ENCODE measurements at places on chromosomes 5 and 9.

DNA sequence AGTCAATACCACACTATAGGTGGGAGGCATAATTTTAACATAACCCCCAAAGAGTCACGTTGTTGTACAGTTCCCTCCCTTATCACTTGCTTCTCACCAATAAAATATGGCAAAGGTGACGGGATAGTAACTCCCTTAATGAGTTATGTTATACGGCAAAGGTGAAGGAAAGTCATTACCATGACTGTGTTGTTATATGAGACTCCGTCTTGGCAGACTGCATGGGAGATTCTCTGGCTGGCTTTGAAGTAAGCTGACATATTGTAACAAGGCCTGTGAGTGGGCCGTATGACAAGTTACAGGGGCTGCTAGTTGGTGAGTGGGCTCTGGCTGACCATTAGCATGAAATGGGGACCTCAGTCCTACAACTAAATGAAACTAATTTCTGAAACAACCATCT, 366.4 kb upstream of the FTMT start:
- no peak for DNase-seq

GRCh38 chr5:79031485-79031867, 38.0 kb downstream of the DMGDH start:
- no peak for DNase-seq

DNA sequence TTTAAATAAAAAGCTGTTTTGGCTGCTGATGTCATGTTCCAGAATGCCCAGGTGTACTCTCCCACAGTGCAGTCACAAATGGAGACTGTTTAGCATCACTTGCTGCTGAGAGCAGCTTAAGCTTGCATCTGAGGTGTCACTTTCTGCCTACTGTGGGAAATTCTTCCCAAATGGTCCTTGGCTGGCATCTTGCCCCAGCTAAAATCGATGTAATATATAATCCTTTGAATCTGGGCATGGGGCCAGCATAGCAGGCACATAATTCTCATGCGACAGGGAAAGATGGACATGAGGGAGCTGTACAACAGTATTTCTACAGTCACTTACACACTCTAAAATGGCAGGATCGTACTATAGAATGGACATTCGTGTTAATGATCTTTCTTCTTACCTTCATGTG, 144.3 kb downstream of the MACIR start:
- DNase-seq, result no peak

GRCh38 chr5:132895719-132896305, 22.3 kb downstream of the LEAP2 start:
- DNase-seq, result no peak

GRCh38 chr5:181190711-181191525, 14.1 kb downstream of the TRIM7 start:
- peak; percentile 28 for DNase-seq

- DNase-seq, result no peak
Observed at GRCh38 chr9:37575511-37575914, 667 bp downstream of the FBXO10 start.

DNA sequence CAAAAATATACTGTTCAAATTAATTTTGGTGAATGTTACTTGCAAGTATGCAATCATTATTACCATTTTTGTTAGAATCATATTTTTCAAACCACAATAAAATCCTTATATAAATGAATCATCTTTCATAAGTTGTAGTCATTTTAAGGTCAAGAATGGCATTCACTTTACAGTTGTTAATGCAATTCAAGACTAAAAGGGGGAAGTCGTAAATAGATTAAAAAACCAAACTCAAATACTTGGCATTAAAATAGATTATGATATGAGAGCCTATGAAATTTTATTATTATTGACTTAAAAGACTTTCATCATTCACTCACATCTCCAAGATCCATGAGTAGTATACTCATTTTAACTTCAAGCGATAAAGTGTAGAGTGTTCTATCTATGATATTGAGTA, 11.6 kb downstream of the CDH9 start:
- DNase-seq, result peak; percentile 16

GRCh38 chr5:8241558-8241957, 372.6 kb downstream of the MTRR start:
- DNase-seq, result no peak

DNA sequence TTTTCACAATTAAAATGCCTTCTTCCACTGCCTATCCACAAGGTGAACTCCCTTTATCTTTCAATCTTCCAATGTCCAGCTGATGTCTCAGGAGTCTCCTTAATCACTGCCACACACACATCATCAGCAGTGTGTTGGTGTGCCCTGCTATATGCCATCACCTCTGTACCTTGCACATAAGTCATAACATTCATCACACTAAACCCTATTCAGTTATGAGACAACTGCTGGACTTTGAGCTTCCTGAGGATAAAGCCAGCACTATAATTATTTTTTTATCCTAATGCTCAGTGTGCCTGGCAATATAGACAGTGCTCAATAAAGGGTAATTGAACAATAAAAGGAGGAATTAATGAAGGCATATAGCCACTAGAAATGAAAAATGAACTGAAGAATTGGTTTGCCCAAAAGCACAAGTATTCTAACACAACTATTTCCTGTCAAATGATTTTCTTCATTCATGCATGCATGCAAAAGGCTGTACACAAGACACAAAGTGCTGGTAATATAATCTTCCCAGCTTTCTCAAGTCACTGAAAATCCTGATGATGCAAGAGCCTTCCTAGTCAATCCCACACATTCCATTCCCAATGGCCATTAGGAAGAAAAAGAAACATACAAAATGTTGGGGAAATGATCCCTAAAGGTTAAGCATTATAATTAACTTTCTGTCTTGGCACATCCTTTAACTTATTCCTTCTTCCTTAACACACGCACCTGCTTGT, 32.4 kb downstream of the LPAR1 start:
- DNase-seq, result peak; percentile 48

- no peak for DNase-seq
Observed at GRCh38 chr5:102294886-102295395, 1.1 kb downstream of the SLCO4C1 start.

DNA sequence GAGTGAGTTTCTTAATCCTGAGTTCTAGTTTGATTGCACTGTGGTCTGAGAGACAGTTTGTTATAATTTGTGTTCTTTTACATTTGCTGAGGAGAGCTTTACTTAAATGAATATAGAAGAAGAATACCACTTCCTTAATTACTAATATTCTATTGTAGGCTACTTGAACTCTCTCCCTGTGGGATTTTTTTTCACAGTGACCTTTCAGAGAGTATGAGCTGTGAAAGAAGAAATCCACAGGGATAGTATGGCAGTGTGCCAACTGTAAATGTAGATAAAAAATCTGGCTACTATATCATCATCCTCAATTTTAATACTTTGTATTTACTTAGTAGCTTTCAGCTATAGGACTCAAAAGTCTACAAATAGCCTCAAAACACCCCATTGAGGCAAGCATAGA, 67.3 kb downstream of the COMMD10 start:
- peak; percentile 8 for DNase-seq

DNA sequence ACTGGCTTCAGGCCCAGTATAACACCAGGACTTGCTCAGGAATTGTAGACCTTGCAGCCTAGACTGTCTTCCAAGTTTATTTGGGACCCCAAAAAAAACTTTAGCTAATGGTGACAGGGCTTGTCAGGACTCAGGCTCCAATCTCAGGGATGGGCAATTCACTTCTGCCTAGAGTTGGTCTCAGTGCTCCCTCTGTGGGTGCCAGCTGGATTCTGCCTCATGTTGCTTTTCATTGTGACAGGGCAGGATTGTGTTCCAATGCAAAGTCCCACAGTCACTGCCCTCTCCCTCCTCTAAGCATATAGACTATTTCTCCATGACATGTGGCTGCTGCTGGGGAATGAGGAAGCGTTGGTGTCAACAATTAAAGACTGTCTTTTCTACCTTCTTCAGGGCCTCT, 174.7 kb downstream of the CYLC2 start:
- no peak for DNase-seq

DNA sequence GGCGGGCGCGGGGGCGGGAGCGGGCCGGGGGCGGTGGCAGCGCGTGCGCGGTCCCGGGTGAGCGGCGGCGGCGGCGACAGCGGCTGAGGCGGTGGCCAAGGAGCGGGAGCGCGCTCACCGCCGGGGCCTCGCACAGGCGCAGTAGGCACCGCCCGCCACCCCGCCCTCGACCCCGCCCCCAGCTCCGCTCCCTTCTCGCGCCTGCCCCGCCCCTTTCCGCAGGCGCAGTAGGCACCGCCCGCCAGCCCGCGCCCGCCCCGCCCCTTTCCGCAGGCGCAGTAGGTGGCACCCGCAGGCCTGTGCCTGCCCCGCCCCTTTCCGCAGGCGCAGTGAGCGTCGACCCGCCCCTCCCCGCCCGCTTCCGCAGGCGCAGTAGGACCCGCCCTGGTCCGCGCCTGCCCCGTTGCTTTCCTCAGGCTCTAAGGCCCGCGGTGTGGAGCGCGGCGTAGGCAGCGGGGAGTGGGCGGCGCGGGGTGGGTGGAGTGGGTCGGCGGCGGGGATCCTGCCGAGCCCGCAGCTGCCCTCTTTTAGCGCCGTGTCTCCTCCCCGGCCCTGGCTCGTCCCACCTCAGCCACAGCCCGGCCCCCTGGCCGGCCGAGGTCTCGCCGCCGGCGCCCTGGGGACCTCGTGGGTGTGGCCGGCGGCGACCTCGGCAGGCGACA, at the start of gene CAMSAP1:
Gene CAMSAP1, minus strand, starts transcription at position 116 of the 662 bp plus-strand sequence. CDS start 387 bp downstream, outside the sequence.
- peak; percentile 94 for DNase-seq

GRCh38 chr9:75471549-75472114, 383.3 kb downstream of the OSTF1 start:
- DNase-seq, result no peak

DNA sequence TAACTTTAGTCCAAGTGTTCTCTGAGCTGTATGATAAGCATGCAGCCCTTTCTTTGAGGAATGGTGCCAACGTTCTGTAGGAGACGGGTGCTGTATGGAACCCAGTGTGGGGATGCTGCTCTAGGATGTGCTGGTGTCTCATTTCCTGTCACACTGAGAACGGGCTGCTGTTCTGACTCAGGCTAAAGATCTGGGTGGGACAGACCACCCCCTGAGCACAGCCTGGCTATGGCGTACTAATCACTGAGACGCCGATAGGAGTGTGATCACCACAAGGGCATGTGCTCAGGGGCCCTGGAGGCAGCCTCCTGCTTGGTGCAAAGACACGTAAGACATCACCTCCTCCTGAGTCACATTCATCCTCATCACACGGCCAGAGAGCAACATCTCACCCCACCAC, 240.4 kb downstream of the IRX2 start:
- DNase-seq, result peak; percentile 75

- no peak for DNase-seq
Observed at GRCh38 chr5:6859023-6859422, 145.8 kb downstream of the TENT4A start.

DNA sequence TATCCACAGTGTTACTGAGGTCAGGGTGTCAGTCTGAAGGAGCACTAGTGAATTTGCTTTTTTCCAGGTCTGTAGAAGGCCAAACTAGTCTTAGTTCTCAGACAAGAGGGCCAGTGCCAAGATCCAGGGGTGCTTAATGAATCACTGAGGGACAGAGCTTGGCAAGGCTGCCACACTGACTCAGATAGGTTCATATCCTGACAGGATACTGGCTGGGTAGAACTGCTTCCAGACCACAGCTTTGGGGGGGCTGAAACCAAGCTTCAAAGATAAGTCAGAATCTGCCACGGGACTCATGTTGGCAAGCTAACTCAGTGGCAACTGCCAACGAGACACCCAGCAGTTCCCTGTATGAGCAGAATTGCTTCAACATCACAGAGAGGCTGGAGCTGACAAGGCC, 1125.4 kb downstream of the EFNA5 start:
- peak; percentile 4 for DNase-seq

DNA sequence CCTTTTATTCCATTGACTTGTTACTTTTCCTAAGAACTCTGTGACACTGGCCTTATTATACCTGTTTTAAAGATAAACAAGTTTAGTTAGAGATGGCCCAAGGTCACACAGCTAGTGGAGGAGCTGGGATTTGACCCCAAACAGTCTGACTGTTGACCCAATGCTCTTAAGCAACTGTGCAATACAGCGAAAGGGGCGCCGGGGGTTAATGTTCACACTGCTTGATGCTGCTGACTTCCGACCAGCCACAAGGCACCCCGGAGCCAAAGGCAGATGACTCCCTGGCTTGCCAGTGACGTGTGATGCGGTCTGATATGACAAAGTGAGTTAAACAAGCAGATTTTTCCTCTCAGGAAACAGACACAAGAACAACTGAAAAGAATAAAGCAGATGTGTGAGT, 23.9 kb downstream of the PIK3R1 start:
- DNase-seq, result peak; percentile 74

DNA sequence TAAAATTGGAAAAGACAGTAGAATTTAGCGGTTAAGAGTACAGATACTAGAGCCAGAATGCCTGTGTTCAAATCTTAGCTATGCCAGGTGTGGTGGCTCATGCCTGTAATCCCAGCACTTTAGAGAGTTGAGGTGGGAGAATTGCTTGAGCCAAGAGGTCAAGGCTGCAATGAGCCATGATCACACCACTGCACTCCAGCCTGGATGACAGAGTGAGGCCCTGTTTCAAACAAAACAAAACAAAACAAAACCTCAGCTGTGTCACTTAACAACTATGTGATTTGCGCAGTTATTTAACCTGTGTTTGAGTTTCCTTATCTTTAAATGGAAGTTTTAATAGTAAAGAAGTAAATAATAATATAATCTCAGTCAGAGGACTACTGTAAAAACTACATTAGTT, 68.3 kb downstream of the TBCA start:
- DNase-seq, result no peak

DNA sequence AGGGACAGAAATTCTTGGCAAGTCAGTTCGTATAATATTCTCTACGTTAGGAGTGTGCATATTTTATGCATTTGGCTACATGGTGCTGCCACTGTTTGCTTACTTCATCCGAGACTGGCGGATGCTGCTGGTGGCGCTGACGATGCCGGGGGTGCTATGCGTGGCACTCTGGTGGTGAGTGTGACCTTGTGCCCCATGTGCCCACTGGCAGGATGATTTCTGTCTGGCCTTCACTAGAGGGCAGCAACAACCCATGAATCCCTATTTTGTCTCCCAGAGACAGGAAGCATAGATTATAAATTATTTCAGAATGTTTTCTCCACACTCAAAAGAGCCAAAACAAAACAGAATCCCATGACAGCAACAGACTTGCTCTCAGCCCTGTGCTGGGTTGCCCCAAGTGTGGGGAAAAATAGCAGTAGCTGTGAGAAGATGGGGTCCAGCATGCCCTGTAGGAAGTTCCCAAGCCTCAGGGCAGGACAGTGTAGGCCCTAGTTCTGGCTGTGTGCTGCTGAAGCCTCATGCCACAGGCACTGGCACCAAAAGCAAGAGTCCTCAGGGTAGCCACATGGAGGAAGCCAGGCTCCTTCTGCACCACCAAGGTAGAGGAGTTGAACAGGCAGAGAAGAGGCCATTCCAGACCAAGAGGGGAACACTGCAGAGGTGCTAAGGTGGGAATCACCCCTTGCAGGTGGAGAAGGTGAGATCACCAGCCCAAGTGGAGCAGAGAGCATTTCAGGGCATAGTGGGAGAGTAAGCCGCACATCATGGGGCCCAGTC, 16.0 kb downstream of the SLC22A5 start:
- DNase-seq, result peak; percentile 58

GRCh38 chr9:21551401-21551800, 69.3 kb upstream of the IFNE start:
- no peak for DNase-seq

- no peak for DNase-seq
Observed at GRCh38 chr9:17614903-17615302, 36.0 kb downstream of the SH3GL2 start.

GRCh38 chr5:136740228-136740627, 374.9 kb upstream of the TRPC7 start:
- peak; percentile 32 for DNase-seq

GRCh38 chr9:137761032-137761431, 116.5 kb upstream of the CACNA1B start:
- no peak for DNase-seq

- DNase-seq, result peak; percentile 31
Observed at GRCh38 chr9:91162784-91163443, 198.8 kb downstream of the AUH start.

All from fibroblast of skin of right quadriceps (primary cell).